HFFc6 (cell line): ENCODE measurements at places on chromosomes 5 and 9. TPM values are rescaled to one million over a fixed set of nuclear protein-coding genes. Genes with fewer than 3 reads are reported as not detected.

Gene CDHR2
- not detected in 3 replicates for total RNA-seq

Gene PCDHB13
- total RNA-seq = 3.7 to 3.9 TPM (median 3.8 TPM) in 3 replicates

Gene IL13
- not detected in 3 replicates for total RNA-seq

Gene PCDHB14
- total RNA-seq = 2.2 to 3.1 TPM (median 2.8 TPM) in 3 replicates

DNA sequence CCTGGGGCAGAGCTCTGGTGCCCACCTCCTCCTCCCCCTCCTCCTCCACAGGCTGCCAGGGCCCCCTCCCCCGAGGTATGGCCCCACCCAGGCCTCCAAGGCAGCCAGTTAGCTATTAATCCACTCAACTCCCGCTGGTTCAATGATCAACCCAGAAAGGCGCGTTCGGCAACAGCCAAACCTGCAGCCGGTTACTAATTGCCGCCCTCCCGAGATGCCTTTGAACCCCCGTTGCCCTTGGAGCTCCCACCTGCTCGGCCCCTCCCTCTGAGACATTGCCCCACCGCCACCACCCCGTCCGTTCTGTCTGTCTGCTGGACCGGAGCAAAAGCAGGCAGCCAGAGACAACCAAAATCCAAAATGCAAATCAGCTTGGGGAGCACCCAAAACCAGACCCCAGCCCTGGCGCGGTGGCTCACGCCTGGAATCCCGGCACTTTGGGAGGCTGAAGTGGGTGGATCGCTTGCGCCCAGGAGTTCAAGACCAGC, 25.8 kb downstream of the NOTCH1 start:
- no peak for DNase-seq
